ENCODE measurements at places on chromosomes 5 and 9. TPM values are rescaled to one million over a fixed set of nuclear protein-coding genes. Genes with fewer than 3 reads are reported as not detected.

The GABRA1 gene
- total RNA-seq = 17.3 TPM

The FGF10 gene
- total RNA-seq = 0.54 TPM

The PRKACG gene
- not detected for total RNA-seq

The CNTNAP3B gene
- total RNA-seq = 2.9 TPM

The LIX1 gene
- total RNA-seq = 0.26 TPM

The PTGES2 gene
- 81.2 TPM for total RNA-seq

The GADD45G gene
- 7.0 TPM for total RNA-seq

The SMIM15 gene
- 51.8 TPM for total RNA-seq

The GAPT gene
- total RNA-seq = not detected

The CA9 gene
- total RNA-seq = 1.3 TPM

The TAL2 gene
- 0.65 TPM for total RNA-seq

The SPATA31D4 gene
- not detected for total RNA-seq

The ACER2 gene
- 8.8 TPM for total RNA-seq

DNA sequence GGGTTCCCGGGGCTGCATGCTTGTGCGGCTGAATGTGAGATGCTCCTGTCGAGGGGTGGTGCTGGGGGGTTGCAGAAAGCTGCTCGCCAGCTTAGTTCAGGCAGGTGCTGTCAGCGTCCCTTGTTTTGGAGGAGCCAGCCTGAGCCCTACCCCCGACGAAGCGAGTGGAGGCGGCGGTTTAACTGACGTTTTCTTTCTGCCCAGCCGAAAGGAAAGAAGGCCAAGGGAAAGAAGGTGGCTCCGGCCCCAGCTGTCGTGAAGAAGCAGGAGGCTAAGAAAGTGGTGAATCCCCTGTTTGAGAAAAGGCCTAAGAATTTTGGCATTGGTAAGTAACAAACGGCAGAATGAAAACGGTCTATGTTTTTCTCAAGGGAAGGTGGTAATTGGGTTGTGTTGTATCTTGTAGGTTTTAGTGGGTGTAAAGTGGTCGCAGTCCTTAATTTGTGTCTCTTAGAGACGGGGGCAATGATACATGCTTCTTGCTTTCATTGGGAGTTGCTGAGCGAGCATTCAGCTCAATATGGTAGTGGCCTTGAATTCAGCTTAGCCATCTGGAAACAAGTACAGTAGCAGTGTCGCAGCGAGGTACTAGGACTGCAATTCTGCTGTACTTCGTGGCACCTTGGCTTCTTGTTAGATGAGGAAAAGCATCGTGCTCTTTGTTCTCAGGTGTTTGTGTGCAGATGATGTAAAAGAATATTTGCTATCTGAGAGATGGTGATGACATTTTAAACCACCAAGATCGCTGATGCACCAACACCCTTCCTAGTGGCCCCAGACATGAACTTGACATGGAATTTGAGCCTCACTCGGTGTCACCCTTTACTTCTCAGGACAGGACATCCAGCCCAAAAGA lies 928 bp downstream of the RPL7A start:
- H3K4me3 ChIP-seq = peak overlapping the region; percentile 99
- peaks cover 30% of the 10 kb centered on the region for H3K36me3 ChIP-seq
- H3K4me1 ChIP-seq = no peaks in the 10 kb centered on the region
- peak overlapping the region; percentile 99 for H3K27ac ChIP-seq

DNA sequence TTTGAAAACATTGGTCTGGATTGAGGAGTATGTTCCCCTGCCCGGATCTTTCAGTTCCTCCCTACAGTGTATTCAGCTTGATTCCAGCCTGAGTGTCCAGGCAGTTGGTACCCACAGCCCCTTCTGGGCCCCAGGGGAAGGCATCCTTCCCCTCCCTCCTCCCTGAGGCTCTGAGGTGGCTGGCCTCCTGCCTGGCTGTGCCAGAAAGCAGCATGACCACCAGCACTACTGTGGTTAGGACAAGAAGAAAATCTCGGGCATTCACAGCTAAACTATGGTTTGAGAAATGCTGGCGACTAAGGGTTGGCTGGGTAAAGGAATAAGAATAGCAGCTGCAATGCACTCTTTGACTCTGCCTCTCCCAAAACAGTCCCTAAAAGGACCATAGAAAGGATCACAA lies 84.6 kb upstream of the LIFR start:
- H3K27me3 ChIP-seq = no peaks in the 10 kb centered on the region
- H3K36me3 ChIP-seq = no peaks in the 10 kb centered on the region
- no peaks in the 10 kb centered on the region for H3K4me1 ChIP-seq
- no peak for DNase-seq

GRCh38 chr5:10124287-10124686 lies 125.4 kb downstream of the ATPSCKMT start:
- no peak overlapping the region for H3K4me3 ChIP-seq
- no peaks in the 10 kb centered on the region for H3K27me3 ChIP-seq
- H3K27ac ChIP-seq = no peak overlapping the region
- no peaks in the 10 kb centered on the region for H3K4me1 ChIP-seq
- DNase-seq = no peak

DNA sequence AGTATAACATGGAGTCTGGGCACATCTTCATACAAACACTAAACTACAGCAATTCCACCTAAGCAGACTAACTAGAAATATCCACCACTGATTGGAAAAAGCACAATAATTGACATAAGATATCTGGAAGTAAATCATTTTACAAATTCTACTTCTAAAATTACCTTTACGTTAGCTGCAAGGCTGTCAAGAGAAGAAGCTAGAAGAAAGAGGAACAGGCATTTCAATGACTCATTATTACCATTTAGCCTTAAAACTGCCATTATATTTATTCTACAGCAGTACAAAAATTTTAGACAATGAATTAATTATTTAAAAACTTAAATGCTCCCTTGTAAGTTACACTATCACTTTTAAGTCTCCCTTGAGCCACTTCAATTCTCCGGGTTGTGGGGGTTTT lies 43.4 kb upstream of the PLPP6 start:
- H3K36me3 ChIP-seq = no peaks in the 10 kb centered on the region
- H3K27me3 ChIP-seq = no peaks in the 10 kb centered on the region
- no peak overlapping the region for H3K27ac ChIP-seq
- peaks cover 18% of the 10 kb centered on the region for H3K4me1 ChIP-seq
- DNase-seq = no peak
- no peak overlapping the region for H3K4me3 ChIP-seq

DNA sequence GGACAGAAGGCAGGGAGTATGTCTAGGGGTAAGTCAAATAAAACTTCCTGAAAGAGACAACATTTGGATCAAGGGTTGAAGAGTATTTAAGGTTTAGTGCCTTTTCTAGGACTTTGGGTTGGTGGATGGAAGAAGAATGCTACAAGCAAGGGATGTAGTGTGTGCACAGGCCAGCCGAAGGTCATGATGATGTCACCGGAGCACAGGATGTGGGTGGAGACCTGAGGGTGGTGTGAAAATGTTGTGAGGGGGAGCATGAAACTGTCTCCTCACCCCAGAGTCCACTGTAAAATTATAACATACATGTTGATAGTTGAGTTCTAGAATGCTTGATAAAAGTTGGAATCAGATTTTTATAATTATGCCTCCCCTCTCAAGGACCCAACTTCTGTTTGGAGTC lies 553.3 kb upstream of the SGCD start:
- H3K4me3 ChIP-seq = no peak overlapping the region
- H3K27me3 ChIP-seq = no peaks in the 10 kb centered on the region
- no peaks in the 10 kb centered on the region for H3K36me3 ChIP-seq
- 0 out of 2 replicates have a peak, but pooled peaks cover 5% of the 10 kb centered on the region for H3K4me1 ChIP-seq
- no peak for DNase-seq
- no peak overlapping the region for H3K27ac ChIP-seq

GRCh38 chr5:144304688-144305087 lies 134.0 kb downstream of the KCTD16 start:
- H3K4me1 ChIP-seq = no peaks in the 10 kb centered on the region
- H3K27me3 ChIP-seq = no peaks in the 10 kb centered on the region
- no peaks in the 10 kb centered on the region for H3K36me3 ChIP-seq
- no peak overlapping the region for H3K4me3 ChIP-seq
- DNase-seq = no peak
- no peak overlapping the region for H3K27ac ChIP-seq

DNA sequence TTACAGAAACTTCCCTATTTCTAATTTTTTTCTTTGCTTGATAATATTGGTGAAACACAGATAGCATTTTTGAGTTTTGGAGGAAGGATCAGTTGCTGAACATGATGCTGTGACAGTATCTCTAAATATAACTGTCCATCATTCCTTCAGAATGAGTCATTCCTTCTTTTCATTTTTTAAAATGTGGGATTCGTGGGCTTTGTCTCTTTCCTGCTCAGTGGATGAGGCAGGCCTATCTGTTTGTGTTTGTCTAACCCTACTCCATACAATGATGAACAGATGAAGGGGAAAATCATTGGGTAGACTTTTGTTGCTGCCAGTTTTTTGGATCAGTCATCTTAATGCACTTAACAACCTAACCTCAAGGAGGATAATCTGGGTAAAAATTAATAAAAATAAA lies 15.7 kb upstream of the OR13C8 start:
- no peak for DNase-seq
- no peaks in the 10 kb centered on the region for H3K27me3 ChIP-seq
- H3K36me3 ChIP-seq = no peaks in the 10 kb centered on the region
- no peak overlapping the region for H3K4me3 ChIP-seq
- H3K27ac ChIP-seq = no peak overlapping the region

- H3K27ac ChIP-seq = no peak overlapping the region
- no peaks in the 10 kb centered on the region for H3K27me3 ChIP-seq
- DNase-seq = no peak
These were observed 372.8 kb downstream of the NR2F1-AS1 start for GRCh38 chr5:93208141-93208751.

GRCh38 chr9:114932502-114932901 lies 2.1 kb upstream of the TNFSF8 start:
- DNase-seq = no peak
- H3K4me1 ChIP-seq = no peaks in the 10 kb centered on the region
- no peak overlapping the region for H3K4me3 ChIP-seq
- no peak overlapping the region for H3K27ac ChIP-seq

DNA sequence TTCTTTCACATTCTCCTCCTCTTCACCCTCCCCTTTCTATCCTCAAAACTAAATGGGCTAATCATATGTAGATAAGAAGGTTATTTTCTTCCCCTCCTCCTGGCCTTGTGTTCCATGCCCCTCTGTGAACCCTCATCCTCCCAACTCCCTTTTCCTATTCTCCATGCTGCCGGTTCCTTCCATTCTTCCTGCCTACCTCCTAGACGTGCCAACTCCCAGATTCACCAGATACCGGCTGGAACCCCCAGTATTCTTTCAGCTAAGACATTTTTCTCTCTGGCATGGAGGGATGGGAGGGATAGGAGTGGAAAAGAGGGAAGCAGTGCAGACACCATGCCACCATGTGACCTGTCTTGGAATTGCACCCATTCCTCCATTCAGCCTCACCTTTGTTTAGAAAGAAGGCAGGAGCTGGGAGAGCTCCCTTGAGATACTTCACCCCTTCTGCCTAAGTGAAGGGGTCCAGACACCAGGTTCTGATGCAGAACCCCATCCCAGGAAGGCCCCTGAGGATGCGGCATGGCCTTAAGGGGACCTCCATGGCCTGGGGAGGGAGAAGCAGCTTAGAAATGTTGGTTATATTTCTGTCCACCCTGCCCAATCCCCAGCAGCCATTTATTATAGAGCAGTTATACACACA lies 4.8 kb downstream of the DNAJB5 start:
- H3K4me3 ChIP-seq = no peak overlapping the region
- H3K36me3 ChIP-seq = peaks cover 41% of the 10 kb centered on the region
- H3K27me3 ChIP-seq = no peaks in the 10 kb centered on the region
- H3K27ac ChIP-seq = peak overlapping the region; percentile 35

GRCh38 chr5:82513738-82514137 lies 235.6 kb upstream of the RPS23 start:
- H3K27ac ChIP-seq = no peak overlapping the region
- H3K27me3 ChIP-seq = no peaks in the 10 kb centered on the region
- H3K4me3 ChIP-seq = no peak overlapping the region
- no peak for DNase-seq

DNA sequence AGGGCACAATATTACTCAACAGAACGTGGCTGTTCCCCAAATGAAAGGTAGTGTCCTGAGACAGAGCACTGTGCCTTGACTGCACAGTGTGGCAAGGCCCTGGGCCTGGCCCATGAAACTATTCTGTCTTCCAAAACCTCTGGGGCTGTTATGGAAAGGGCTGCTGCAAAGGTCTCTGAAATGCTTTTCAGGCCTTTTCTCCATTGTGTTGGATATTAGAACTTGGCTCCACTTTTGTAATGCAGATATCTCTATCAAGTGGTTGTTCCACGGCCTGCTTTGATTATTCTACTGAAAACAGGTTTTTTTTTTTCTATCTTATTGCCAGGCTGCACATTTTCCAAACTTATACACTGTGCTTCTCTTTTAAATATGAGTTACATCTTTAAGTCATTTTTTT lies 777.5 kb upstream of the TYRP1 start:
- H3K36me3 ChIP-seq = no peaks in the 10 kb centered on the region
- DNase-seq = no peak
- H3K27ac ChIP-seq = no peak overlapping the region
- no peaks in the 10 kb centered on the region for H3K27me3 ChIP-seq
- no peak overlapping the region for H3K4me3 ChIP-seq

DNA sequence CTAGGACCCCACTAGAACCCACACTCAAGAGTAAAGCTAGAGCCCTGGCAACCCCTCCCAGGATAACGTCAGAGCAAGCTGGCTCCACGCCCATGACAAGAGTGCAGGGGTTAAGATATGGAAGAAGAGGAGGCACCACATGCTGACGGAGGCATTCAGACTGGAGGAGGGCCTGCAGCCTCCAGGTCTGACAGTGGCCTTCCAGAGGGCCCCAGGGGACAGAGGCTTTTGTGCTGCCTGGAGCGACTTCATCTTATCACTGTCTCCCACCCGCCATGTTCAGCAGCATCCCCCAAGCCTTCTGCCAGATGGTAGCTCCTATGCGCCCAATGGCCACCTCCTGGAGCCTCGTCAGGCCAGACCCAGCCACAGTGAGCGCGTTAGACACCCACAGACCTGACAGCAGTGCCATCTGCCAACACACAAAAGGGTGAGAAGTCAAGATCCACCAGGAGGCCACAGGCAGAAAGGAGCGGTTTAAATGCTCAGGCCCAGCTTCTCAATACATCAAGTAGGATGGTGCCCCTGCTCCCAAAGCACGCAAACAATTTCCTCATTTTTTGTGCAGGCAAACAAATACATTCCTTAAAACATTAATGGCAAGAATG lies 65.8 kb downstream of the C5orf15 start:
- H3K27ac ChIP-seq = no peak overlapping the region
- DNase-seq = no peak
- H3K36me3 ChIP-seq = no peaks in the 10 kb centered on the region
- H3K4me3 ChIP-seq = no peak overlapping the region
- no peaks in the 10 kb centered on the region for H3K27me3 ChIP-seq

- no peaks in the 10 kb centered on the region for H3K36me3 ChIP-seq
- no peak overlapping the region for H3K27ac ChIP-seq
- H3K4me3 ChIP-seq = no peak overlapping the region
- DNase-seq = no peak
These were observed 110.0 kb downstream of the MTRR start for GRCh38 chr5:7978991-7979390.

DNA sequence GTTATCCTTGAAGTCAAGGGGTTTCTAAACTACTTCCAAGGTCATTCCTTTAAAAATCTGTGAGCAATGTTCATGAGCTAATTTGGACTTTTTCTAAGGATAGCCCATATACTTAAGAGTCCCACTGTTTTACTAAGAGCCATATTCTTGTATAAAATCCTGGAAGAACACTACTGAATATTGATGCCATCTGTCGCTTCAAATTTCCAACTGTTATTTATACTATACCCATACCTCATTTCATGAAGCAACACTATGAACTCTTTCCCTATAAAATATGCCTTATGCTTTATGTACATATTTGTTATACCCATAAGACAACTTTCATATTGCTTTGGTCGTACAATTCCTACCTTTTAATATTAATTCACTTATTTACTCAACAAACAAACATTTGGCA lies 12.4 kb upstream of the ANKRD55 start:
- H3K36me3 ChIP-seq = no peaks in the 10 kb centered on the region
- H3K4me1 ChIP-seq = no peaks in the 10 kb centered on the region
- no peak overlapping the region for H3K27ac ChIP-seq
- H3K27me3 ChIP-seq = no peaks in the 10 kb centered on the region
